Fibroblast of skin of left quadriceps (primary cell): ENCODE measurements at places on chromosomes 3 and 15.
A peak's percentile ranks its signal among the peaks of the same experiment; 100 is the strongest.

DNA sequence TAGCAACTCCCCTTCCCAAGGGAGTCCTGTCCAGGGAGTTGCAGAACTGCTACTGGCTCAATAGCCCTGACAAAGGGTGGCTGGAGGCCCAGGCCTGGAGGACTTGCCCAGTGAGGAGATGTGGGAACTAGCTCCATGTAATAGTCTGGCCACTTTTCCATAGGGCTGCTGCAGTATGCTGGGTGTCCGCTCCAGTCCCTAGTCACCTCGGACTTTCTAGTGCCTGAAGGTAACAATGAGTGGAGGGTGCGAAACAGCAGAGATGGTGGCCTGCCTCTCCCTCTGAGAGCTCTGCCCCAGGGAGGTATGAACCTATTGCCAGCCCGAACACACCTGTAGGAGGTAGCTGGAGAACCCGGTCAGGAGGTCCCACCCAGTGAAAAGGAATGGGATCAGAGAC, 42.0 kb upstream of the GCSAM start:
- DNase-seq: no peak

- DNase-seq: no peak
Measured at GRCh38 chr3:150410311-150411105, 2.4 kb downstream of the TSC22D2 start.

- no peak for DNase-seq
Measured at GRCh38 chr3:158765518-158766205, 33.4 kb upstream of the RARRES1 start.

GRCh38 chr3:118772547-118773011, 262.1 kb downstream of the IGSF11 start:
- no peak for DNase-seq

DNA sequence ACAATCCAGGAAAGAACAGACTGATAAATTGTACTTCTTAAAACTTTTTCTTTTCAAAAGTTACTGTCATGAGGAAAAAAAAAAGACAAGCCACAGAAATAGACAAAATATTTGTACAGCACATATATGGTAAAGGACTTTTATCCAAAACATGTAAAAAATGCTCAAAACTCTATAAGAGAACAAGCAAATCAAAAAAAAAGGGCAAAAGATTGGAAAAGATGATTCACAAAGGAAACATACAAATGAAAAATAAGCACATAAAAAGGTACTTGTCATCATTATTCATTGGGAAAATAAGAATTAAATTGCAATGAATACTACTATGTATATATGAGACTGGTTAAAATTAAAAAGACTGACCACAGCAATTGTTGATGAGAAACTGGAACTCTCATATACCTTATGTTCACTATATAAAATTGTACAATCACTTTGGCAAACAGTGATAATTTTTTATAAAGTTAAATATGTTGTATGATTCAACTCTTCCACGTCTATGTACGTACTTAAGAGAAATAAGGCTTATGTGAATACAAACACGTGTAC, 39.7 kb downstream of the DIPK2A start:
- no peak for DNase-seq

GRCh38 chr3:15796771-15797641, 773 bp downstream of the ANKRD28 start:
- no peak for DNase-seq

DNA sequence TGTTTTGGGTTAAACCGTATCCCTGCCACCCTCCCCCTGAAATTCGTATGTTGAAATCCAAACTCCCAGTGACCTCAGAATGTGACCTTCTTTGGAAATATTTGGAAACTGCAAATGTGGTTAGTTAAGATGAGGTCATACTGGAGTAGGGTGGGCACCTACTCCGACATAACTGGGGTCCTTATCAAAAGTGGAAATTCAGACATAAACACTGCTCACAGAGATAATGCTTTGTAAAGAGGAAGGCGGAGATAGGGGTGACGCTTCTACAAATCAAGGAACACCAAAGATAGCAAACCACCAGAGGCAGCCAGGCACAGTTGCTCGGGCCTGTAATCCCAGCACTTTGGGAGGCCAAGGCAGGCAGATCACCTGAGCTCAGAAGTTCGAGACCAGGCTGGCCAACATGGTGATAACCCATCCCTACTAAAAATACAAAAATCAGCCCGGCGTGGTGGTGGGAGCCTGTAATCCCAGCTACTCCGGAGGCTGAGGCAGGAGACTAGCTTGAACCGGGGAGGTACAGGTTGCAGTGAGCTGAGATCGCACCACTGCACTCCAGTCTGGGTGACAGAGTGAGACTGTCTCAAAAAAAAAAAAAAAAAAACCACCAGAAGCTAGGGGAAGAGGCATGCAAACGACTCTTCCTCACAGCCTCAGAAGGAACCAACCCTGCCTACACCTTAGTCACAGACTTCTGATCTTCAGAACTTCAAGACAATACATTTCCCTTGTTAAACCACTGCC, 51.1 kb upstream of the CHD2 start:
- peak; percentile 85 for DNase-seq

GRCh38 chr3:8635125-8635524, 9.5 kb downstream of the SSUH2 start:
- DNase-seq: no peak

DNA sequence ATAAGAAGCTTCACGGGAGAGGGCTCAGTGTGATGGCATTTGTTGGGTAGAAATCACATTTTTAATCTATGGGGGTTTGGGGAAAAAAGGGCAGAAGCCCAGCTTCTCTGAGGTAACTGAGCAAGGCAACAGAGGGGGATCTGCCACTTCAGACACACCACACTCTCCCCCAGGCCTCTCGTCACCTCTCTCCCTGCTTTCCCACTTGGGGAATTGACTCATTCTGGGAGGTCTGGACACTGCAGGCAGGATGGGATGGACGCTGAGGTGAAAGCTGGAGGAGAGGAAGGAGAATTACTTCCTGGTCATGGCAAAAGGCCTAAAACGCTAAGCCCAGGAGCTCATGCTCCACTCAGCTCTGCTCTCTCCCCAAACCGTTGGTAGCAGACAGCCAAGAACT, 33.2 kb downstream of the MYO5C start:
- DNase-seq: no peak

- peak; percentile 73 for DNase-seq
Measured at GRCh38 chr3:66442254-66443117, 58.3 kb downstream of the LRIG1 start.

DNA sequence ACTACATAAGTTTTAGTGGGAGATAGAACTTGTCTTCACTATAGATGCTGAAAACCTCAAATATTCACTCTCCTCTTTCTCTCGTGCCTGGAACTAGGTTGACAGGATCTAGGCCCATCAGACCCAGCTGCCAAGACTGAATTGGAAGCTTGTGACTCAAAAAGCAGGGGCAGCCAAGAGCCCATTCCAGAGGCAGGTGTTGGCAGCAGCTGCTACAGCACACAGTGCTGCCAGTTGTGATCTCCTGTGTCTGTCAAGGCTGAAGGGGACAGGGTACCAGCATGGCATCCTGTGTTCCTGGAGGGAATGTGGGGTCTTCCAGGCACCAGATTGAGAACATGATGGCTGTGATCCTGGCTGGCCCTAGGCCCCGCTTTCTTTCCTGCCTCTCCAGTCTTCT, 92.5 kb upstream of the MB21D2 start:
- no peak for DNase-seq

- DNase-seq: peak; percentile 91
Measured at GRCh38 chr3:40079203-40079846, 230.2 kb upstream of the EIF1B start.
